T-helper 22 cell (primary cell): ENCODE measurements at places on chromosomes 2 and 18.

DNA sequence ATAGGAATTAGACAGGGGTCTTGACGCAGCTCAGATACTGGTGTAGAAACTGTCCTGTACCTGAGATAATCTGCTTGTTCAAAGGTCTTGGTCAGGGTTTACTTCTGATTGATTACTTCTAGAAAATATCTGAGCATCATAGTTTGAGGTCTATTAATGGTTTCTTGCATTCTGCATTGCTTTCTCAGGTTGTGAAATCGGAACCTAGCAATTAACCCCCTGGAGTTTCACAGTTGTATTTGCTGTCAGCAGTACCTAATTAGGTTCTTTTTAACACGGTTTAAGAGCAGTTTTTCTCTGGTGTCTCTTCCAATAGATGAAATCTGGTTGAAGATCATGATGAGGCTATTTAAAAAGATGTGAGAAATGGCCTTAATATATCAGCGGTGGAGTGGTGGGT is 428.6 kb upstream of the SYT4 start:
- DNase-seq, result no peak

- DNase-seq, result no peak
These were observed 89.0 kb upstream of the UNC80 start for GRCh38 chr2:209682646-209683045.

DNA sequence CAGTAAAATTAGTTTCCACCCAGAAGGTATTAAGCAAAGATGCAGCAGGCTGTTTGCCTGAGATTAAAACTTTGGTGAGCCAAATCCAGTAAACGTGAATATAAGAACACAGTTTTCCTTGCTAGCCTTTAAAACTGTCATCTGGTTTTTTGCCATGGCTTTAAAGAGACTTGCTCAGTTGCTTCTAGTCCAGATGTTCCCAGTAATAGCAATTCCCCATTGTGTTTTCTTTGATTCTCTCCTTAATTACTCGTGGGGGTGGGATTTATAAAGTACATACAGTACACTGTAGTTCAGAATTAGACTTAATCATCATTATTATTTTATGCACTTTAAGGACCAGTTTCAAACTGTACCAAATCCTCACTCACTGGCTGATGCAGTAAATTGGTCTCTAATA is 303.5 kb upstream of the ZNF804A start:
- DNase-seq, result no peak

DNA sequence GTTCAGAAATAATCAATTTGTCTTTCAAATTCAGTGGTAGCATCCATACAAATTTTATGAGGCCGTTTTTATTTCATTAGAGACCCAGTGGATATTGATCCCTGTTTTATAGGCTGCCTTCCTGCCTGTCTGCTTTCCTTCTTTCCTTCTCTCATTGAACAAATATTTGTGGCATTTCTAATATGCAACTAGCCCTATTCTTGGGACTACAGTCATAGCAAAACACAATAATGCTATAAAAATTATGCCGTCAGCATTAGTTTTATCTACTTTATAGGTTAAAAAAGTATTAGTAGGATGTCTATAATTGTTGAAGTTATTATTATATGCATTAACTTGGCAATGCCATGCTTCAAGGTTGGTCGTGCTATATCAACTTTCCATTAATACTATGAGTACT is 2037.8 kb upstream of the LRRTM1 start:
- no peak for DNase-seq

- DNase-seq, result no peak
These were observed 60.3 kb downstream of the KIAA2012 start for GRCh38 chr2:202133200-202133908.

GRCh38 chr18:51337406-51337805 is 139.9 kb upstream of the MEX3C start:
- DNase-seq, result no peak

GRCh38 chr18:8351161-8351560 is 258.1 kb upstream of the RAB12 start:
- no peak for DNase-seq
